ENCODE measurements at places on chromosomes 12 and 14.

DNA sequence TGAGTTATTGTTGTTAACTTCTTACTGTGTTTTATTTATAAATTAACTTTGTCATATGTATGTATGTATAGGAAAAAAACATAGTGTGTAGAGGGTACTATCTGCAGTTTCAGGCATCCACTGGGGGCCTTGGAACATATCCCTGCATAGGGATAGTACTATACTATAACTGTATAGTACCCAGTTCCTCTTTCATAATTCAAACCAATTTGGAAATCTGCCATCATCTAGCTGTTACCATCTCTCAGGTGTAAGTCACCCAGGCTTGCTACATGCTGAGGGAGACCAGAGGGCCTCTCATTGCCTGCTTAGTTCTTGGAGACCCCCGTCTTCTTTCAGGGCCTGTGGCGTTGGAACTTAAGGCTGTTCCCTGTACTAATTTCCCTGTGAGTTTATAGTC is 12.9 kb upstream of the DCD start:
- DNase-seq, result no peak

DNA sequence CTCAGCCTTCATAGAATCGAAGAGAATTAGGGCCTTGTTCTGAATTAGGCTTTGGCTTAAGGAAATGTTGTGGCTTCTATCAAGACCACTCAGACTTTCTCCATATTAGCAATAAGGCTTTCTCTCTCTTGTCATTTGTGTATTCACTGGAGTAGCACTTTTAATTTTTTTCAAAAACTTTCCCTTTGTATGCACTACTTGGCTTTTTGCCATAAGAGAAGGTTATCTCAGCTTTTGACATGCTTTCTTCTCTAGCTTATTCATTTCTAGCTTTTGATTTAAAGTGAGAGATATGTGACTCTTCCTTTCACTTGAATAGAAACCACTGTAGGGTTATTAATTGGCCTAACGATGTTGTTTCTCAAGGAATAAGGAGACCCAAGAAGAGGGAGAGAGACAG is 244.2 kb downstream of the GPHN start:
- DNase-seq, result no peak

DNA sequence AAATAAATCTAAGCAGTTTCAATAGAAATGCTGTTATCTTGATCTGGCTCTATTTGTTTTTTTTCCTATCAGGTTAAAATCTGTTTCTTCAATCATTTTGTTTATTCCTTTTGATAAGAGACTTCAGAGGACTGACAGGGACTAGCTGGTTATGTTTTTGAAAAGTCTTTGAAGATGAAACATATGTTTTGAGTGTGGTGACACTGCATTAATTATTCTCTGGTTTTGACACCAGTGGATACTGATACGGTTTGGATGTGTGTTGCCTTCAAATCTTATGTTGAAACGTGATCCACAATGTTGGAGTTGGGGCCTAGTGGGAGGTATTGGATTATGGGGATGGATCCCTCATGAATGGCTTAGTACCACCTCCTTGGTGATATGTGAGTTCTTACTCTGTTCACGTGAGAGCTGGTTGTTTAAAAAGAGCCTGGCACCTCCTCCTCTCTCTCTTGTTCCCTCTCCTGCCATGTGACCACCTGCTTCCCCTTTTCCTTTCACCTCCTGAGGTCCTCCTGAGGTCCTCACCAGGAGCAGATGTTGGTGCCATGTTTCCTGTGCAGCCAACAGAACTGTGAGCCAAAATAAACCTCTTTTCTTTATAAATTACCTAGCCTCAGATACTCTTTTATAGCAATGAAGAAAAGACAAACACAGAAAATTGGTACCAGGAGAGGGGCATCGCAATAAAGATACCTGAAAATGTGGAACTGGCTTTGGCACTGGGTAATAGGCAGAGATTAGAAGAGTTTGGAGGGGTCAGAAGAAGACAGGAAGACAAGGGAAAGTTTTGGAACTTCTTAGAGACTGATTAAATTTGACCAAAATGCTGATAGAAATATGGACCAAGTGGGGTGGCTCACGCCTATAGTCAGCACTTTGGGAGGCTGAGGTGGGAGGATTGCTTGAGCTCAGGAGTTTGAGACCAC is 23.0 kb downstream of the RASSF3 start:
- no peak for DNase-seq

DNA sequence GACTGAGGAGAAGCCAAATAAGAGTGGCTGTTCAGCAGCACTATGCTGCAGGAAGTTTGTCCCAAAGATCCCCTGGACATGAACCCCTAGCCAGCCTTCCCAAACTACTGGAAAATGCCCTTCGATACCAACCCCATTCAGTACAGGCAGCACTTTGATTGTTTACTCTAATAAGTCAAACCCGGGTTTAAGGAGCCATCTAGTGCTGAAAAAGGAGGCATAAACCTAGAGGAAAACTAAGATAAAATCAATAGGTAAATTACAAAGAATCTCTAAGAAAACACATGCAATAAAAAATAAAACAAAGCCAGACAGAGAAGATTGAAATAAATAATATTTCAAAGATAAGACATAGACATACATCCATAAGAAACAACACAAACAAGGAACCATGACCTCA is 771.6 kb downstream of the RPS29 start:
- no peak for DNase-seq

DNA sequence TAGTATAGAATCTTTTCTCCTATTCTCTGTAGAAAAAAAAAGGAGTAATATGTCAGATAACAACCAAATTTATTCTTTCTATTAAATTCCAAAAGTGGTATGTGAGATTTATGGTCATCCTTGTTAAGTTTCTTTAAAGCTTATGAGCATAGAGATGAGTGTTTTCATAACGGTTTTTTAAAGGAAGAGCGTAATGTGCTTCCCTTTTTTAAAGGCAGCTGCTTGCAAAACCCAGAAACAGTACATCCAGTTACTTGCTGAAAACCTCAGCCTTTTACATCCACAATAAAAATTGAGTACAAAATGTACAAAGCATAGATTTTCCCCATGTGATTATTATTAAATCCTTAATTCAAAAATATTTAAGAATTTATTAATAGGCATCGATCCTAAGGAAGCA is 53.6 kb upstream of the CD163 start:
- DNase-seq, result no peak

DNA sequence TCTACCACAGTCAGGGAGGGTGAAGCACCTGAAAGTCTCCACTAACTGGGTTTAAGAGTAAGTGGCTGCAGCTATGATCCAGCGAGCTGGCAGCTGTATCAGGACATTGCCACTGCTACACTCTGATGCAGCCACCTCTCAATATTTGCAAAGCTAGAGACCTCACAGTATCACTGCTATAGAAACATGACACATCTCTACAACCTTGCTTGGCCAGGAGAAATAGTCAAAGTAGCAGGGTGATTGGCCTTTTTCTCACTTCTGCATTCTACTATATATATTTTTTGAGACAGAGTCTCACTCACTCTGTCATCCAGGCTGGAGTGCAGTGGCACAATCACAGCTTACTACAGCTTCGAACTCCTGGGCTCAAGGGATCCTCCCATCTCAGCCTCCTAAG is 9.3 kb upstream of the FMNL3 start:
- DNase-seq, result no peak

GRCh38 chr14:99616832-99617800 is 13.1 kb upstream of the CCDC85C start:
- DNase-seq, result no peak

DNA sequence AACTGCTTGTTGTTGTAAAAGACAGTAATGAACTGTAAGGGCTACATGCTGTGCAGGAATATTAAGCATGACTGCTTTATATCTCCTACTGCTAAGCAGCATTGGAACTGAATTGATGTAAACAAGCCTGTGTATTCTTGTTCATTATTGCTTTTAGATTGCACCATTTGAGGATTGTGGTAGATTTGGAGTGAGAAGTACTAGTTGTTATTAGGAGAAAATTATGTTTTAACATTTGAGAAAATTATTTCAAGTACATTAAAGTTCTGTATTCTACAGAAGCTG is 212.7 kb downstream of the ERC1 start:
- no peak for DNase-seq

DNA sequence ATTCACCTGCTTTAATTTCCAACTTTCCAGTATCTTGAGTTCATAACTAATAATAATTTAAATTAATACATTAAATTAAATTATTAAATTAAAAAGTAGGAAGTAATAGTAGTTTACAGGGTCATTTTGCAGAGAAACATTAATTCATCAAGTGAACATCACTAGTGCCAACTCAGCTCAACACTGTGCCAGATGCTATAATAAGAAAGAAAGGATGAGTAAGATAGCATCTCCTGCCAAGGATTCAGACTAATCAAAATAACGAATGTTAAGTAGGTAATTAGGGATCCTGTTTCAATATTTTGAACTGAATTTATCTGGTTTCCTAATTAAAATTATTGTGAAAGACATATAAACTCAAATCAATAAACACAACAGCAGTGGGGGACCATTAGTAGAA is 596.7 kb downstream of the SLC6A15 start:
- no peak for DNase-seq

GRCh38 chr12:43222796-43223195 is 329.2 kb downstream of the ADAMTS20 start:
- DNase-seq, result no peak

GRCh38 chr12:75764091-75764841 is 252.9 kb upstream of the KRR1 start:
- DNase-seq, result no peak

DNA sequence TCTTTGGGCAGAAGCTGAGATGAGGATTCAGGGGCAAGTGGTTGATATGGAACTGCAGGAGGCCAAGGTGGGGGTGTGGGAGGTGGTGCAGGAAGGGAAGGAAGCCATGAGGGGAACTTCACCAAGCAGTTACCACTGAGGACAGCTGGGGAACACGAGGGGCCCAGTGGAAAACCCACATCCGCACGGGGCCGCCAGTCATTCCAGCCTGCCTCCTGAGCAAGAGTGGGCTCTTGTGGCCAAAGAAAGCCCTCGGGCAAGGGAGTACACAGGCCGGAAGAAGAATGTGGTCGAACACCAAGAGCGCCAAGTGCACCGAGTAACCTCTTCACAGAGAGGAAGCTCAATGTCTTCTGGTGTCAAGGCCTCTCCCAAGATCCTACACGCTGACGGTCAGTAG is 252.2 kb upstream of the FOXN3 start:
- no peak for DNase-seq

GRCh38 chr12:63752841-63753240 is 26.9 kb upstream of the RXYLT1 start:
- DNase-seq, result no peak

DNA sequence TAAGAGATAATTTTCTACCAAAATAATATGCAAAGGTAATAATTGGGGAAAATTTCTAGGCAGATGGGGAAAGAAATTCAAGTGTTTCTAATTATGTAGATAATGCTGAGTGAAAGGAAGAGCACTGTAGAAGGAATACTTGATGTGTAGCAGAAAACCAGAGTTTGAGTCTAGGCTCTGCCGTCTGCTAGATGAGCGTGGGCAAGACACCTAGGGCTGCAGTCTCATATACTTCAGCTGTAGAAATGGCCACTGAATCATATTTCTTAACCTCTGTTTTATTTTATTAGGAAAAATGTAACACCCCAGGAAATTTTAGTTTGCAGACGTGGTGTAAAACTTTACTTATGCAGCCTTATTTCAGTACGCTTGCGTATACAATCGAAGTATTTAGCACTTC is 59.8 kb upstream of the SLC38A2 start:
- DNase-seq, result no peak

GRCh38 chr12:25695574-25695973 is 142.5 kb upstream of the LMNTD1 start:
- DNase-seq, result no peak

- DNase-seq, result no peak
Observed at GRCh38 chr14:99146616-99147365, 125.2 kb downstream of the BCL11B start.

- DNase-seq, result no peak
Observed at GRCh38 chr12:116924558-116925453, 14.1 kb downstream of the FBXW8 start.

DNA sequence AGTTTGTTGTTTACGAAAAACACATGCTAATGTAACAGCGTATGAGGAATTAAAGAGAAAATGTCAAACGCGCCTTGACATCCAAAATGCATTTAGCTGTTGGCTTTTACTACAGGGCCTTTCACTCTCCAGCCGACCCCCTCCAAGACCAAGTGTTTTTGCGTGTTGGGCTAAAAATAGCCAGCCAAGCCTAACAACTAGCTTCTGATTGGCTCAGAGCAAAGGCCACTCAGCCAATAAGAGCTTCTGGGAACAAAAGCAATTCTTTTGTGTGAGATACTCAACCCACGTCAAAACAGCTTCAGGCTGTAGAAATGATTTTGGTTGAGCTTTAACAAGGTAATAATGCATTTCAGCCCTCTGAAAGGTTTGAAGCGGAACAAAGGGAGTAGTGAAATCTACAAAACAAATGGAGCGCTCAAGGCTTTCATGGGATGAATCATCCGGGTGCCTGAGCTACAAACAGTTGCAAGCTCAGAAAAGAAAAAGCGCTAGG is 198.7 kb upstream of the DCN start:
- peak; percentile 92 for DNase-seq

DNA sequence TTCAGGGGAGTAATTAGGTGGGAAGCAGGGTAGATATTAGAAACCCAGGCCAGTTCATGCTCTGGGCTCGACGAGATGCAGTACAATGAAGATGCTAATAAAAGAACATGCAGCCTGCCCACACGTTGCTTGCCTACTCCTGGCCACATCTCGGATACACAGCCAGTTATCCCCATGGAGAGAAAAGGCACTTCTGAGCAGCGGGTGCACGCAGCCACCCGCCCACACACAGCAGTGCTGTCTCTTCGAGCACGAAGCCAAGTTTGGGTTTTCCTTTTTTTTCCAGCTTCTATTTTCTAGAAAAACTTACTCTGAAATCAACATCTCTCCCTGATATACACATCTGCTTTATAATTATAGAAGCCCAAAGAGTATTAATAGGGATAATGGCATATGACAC is 85.7 kb downstream of the CIT start:
- no peak for DNase-seq

GRCh38 chr12:109492371-109492770 is 14.9 kb downstream of the UBE3B start:
- no peak for DNase-seq

DNA sequence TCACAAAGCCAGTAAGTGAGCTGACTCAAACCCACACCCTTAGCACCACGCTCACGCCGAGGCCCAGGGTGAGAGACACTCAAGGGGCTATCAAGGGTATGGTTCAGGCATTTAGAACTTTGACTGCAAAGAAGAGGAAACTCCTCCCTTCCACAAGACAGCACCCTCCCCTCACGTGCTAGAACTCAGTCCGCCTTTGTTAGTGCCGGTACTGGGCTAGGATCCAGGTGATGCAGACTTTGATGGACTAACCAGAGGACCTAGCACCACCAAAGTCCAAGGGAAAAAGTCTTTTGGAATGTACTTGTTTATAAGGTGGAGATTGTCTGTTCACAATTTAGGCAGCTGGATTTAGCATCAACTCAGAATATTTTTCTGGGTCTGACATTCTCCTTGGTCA is 33.7 kb downstream of the VWF start:
- DNase-seq, result no peak

GRCh38 chr14:76946753-76947077 is 81.8 kb downstream of the IRF2BPL start:
- DNase-seq, result no peak

GRCh38 chr12:117853600-117853999 is 115.2 kb downstream of the KSR2 start:
- no peak for DNase-seq
